GM23338 (cell line): ENCODE measurements at places on chromosomes 6 and 20. TPM values are rescaled to one million over a fixed set of nuclear protein-coding genes. Genes with fewer than 3 reads are reported as not detected.

ESR1 gene
- 0.94 TPM in 1 of 2 replicates, not detected in the other for total RNA-seq

DNA sequence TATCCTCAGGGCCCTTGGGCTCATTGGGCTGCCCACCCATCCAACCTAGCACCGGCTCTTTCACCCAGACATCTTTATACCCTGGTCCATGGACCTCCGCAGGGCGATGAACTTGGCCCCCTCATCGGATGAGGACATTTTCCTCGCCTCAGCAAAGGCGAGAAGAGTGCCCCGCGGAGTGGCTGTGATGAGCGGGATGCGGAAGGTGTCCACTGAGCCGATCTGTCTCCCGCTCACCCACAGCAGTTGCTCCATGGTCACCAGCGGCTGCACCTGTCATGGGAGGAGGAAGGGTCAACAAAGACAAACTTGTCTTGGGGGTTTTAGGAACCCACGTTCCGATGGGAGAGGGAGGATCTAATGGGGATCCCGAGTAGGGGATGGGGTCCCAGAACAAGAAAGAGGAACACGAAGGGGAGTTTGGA, 690 bp downstream of the NEU1 start:
- no peak for DNase-seq

CAGE1 gene
- total RNA-seq: 0.07 and 0.08 TPM in 2 replicates

- DNase-seq: peak; percentile 60
Observed at GRCh38 chr6:25278261-25278913, 787 bp upstream of the CARMIL1 start.

F13A1 gene
- total RNA-seq: 0.31 and 11.4 TPM in 2 replicates

GRCh38 chr6:52503323-52503747, 73.5 kb downstream of the TRAM2 start:
- DNase-seq: peak; percentile 69

RNF182 gene
- 8.1 and 9.8 TPM in 2 replicates for total RNA-seq

SLC35D3 gene
- total RNA-seq: 0.59 and 1.5 TPM in 2 replicates

TUBB2B gene
- 794 and 802 TPM in 2 replicates for total RNA-seq
